T-helper 2 cell treated with Interferon-gamma antibody and Interleukin-4, amounts not matched to agents 100 ng/mL and 5 ng/mL, for 36 hours (primary cell): ENCODE measurements at places on chromosomes 4 and X. TPM values are rescaled to one million over a fixed set of nuclear protein-coding genes. Genes with fewer than 3 reads are reported as not detected.

Gene PPP4R3C
- total RNA-seq: not detected in 2 replicates

Gene PCDH18
- total RNA-seq: 0.09 TPM in 1 of 2 replicates, not detected in the other

Gene ERAS
- total RNA-seq: not detected in 2 replicates

Gene IGBP1
- 40.6 and 43.8 TPM in 2 replicates for total RNA-seq

Gene ANOS1
- 0.05 TPM in 1 of 2 replicates, not detected in the other for total RNA-seq

Gene PRRG1
- not detected in 2 replicates for total RNA-seq

Gene DCAF4L1
- total RNA-seq: 0.16 and 0.32 TPM in 2 replicates

Gene ADRA2C
- not detected in 2 replicates for total RNA-seq

Gene ZNF630
- 0.50 and 0.52 TPM in 2 replicates for total RNA-seq

Gene NXF2B
- total RNA-seq: not detected in 2 replicates

Gene CXCL13
- 0.30 TPM in 1 of 2 replicates, not detected in the other for total RNA-seq

Gene ZRSR2
- total RNA-seq: 21.2 and 21.3 TPM in 2 replicates

Gene GABRG1
- total RNA-seq: not detected in 2 replicates

Gene SYTL4
- not detected in 2 replicates for total RNA-seq

Gene CFP
- 14.8 and 19.3 TPM in 2 replicates for total RNA-seq

Gene AIFM1
- 42.6 and 44.2 TPM in 2 replicates for total RNA-seq

Gene MAPK10
- 0.27 and 0.48 TPM in 2 replicates for total RNA-seq

Gene GLOD5
- total RNA-seq: not detected in 2 replicates

Gene FAM120C
- 11.8 and 12.0 TPM in 2 replicates for total RNA-seq

Gene PLS3
- 2.0 and 3.8 TPM in 2 replicates for total RNA-seq

Gene ADH1C
- total RNA-seq: not detected in 2 replicates

Gene CXCR3
- 32.8 and 35.1 TPM in 2 replicates for total RNA-seq

Gene USP26
- total RNA-seq: not detected in 2 replicates

Gene MMGT1
- total RNA-seq: 19.6 and 20.3 TPM in 2 replicates

Gene GNRHR
- total RNA-seq: not detected in 2 replicates

Gene RRH
- total RNA-seq: 0.20 and 0.32 TPM in 2 replicates

Gene SSX3
- not detected in 2 replicates for total RNA-seq

Gene ADH1A
- total RNA-seq: not detected in 2 replicates

Gene SOX3
- total RNA-seq: not detected in 2 replicates

Gene VCX3B
- total RNA-seq: not detected in 2 replicates

Gene SLC34A2
- not detected in 2 replicates for total RNA-seq

Gene SYTL5
- total RNA-seq: not detected in 2 replicates

Gene OCRL
- total RNA-seq: 3.2 and 3.4 TPM in 2 replicates

Gene CRMP1
- total RNA-seq: 0.66 and 0.95 TPM in 2 replicates

Gene ANXA3
- 0.75 and 1.5 TPM in 2 replicates for total RNA-seq

Gene EPGN
- 1.3 TPM in 2 replicates for total RNA-seq

Gene NKX3-2
- not detected in 2 replicates for total RNA-seq

Gene GPR119
- not detected in 2 replicates for total RNA-seq

Gene KCNIP4
- not detected in 2 replicates for total RNA-seq
